ENCODE measurements at places on chromosomes 7 and 10. TPM values are rescaled to one million over a fixed set of nuclear protein-coding genes. Genes with fewer than 3 reads are reported as not detected.

The POLR2J2 gene
- total RNA-seq: 1.2 TPM

The CREB5 gene
- total RNA-seq: 4.5 TPM

The ABCB4 gene
- 1.2 TPM for total RNA-seq

The INTS1 gene
- 23.6 TPM for total RNA-seq

The TMEM236 gene
- total RNA-seq: under 0.01 TPM

The SVIL gene
- 16.7 TPM for total RNA-seq

The OR2A12 gene
- total RNA-seq: not detected

The ACTL6B gene
- 163 TPM for total RNA-seq

DNA sequence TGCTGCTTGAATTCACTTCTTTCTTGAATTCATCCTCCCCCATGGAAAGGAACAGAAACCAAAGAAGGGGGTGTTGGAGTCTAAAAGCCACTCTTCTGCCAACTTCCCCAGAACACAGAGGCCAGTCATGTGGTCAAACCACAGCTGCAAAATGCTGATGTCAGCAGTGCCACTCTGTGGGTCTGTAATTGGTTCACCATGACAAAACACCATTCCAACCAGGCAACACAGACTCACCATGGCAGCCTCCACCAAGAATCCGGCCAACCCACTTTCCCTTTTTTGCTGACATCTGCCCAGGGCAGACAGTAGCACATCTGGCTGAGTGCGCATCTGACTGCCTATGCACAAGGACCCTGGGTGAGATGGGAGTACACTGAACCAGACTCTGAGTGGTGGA lies 16.8 kb downstream of the OSBPL3 start:
- peak; percentile 25 for DNase-seq

DNA sequence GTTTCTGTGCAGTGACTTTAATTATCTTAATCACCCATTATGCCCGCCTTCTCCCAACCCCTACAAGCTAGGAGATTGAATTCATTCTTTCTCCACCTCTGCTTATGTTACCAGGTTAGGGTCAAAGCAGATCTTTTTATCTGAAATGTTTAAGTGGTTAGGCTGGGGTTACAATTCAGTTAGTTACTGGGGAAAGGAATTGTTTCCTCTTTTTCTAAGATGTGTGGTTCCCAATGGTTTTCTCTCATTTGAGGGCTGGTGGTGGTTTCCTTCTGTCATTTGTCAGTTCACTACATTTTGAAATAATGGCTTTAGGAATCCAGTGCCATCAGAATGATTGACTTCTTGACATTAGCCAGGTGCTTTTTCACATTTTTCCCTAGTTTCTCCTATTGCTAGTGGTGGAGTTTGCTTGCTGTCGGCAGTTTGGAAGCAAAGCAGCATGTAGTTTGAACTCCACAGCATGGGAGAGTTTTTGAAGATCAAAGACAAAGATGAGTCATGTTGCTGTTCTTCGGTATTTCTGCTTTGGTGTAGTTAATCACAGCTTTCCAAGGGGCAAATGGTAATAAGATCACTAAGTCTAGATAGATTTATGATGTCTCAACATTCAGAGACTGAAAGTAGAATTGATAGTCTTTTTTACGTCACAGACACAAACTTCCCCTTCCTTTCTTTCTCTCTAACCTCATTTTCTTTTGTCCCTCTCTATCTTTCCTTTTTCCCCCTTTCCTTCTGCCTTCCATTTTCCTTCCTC lies 168.2 kb downstream of the SND1 start:
- no peak for DNase-seq

- DNase-seq: no peak
Observed at GRCh38 chr10:110865186-110865808, 6.4 kb upstream of the PDCD4 start.

DNA sequence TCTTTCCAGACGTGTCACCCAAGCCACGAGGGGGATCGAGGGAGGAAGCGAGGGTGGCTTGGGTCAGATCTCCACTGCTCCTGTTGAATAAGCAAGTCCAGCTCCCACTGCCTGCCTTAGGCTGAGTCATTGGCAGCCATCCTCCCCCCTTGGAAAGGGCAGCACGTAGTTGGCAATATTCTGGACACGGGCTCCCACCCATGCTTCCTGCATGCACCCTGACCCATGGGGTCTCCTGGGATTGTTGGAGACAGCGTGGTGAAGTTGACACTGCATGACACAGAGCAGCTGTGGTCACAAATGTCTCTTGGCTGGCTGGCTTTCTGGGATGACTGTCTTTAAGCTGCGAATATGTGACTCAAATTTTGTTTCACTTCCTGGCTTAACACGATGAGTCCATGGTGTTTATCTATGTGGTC lies 11.2 kb downstream of the BTBD16 start:
- no peak for DNase-seq

- DNase-seq: no peak
Observed at GRCh38 chr10:96918214-96919002, 86.3 kb downstream of the LCOR start.

DNA sequence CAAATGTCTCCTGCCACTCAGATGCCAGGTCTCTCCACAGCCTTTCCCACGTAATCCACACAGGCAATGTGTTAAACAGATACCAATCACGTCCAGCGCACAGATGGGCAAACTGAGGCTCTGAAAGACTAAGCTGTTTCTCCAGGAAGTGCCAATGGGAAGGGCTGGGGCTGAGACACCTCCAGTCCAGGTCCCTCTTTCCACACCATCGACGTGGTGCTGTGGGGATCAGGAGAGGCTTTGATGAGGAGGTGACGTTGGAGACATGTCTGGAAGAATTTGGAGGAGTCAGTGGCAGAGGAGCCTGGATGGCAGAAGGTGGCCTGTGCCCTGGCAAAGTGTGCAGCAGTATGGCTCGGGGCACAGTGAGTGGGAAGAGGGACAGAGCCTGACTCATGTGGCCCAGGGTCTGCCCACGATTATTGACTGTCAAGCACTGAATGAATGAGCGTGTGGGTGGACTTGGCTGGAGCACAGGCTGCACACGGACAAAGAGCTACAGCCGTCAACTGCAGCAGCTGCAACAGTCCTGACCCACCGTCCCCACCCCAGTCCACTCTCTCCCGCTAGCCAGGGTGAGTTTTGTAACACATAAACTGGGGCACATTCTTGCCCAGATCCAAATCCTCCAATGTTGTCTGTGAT lies 40.8 kb upstream of the HSPA12A start:
- DNase-seq: no peak

GRCh38 chr10:17101257-17101909 lies 28.2 kb downstream of the CUBN start:
- no peak for DNase-seq

- DNase-seq: no peak
Observed at GRCh38 chr10:24465891-24466818, 257.2 kb downstream of the KIAA1217 start.

Measured in frontal cortex (tissue), 4 donors.